ENCODE measurements at places on chromosomes 3 and 15. TPM values are rescaled to one million over a fixed set of nuclear protein-coding genes. Genes with fewer than 3 reads are reported as not detected.

- peak; percentile 20 for DNase-seq
These were observed 38.8 kb downstream of the LMCD1 start for GRCh38 chr3:8540456-8540855.

GRCh38 chr3:132253262-132253878, 63.8 kb upstream of the ACP3 start:
- peak; percentile 56 for DNase-seq

DNA sequence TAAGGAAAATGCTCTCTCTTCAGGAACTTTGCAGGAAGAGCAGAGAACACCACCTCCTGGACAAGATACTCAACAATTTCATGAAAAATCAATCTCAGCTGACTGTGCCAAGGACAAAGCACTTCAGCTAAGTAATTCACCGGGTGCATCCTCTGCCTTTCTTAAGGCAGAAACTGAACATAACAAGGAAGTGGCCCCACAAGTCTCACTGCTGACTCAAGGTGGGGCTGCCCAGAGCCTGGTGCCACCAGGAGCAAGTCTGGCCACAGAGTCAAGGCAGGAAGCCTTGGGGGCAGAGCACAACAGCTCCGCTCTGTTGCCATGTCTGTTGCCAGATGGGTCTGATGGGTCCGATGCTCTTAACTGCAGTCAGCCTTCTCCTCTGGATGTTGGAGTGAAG, 200.5 kb downstream of the AKAP13 start:
- no peak for DNase-seq

The CDC25A gene
- 36.5 TPM for total RNA-seq

DNA sequence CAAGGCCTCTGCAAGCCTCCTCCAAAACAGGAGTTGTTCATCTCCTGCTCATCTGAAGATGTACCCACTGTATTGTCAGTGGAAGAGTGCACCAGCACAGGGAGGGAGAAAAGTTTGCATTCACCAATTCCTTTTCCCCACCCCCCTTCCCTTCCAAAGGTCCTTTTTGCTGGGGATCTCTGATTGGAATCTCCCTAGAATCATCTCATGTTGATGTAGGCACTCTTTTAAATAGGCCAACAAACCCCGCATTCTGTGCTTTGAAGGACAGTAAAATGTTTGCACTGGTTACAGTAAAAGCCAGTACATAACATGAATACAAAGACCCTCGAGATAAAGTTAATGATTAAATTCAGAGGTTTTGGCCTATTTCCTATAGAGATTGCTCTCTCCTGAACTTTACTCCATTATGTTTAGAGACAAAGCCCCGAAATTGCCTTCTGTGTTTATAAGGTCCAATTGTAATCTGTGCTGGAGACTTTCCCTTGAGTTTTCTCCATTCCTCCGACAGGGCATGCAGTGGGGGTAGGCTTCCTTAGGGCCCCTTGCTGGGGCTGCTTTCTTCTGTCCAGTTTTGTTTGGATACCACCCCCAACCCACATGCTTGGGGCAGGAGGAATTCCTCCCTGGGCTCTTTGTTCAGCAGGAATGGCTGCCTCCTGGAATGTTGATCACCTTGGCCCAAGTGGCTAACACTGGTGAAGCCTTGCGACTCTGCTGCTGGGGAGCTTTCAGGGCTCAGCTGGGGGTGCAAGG, 22.5 kb downstream of the TRIM71 start:
- no peak for DNase-seq

The DUOX1 gene
- not detected for total RNA-seq

The GP5 gene
- not detected for total RNA-seq

DNA sequence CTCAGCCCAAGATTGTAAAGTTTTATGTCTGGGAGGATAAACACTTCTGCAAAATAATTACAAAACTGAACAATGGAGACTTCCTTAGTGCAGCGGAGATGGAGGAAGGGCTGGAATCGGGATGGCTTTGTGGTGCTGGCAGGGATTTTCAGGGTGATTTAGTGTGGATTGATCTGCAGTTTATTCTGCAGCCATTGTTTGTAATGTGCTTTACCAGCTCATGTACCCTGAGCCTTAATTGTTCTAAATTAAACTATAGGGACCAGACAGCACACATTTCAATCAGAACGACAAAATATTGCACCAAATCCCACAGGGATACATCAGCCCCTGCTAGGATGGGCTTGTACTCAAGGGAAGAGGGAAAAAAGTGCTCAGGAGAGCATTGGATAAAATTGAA, 103.2 kb upstream of the ONECUT1 start:
- no peak for DNase-seq

- DNase-seq, result no peak
These were observed 35.0 kb downstream of the CIP2A start for GRCh38 chr3:108554229-108554628.

The IL17RD gene
- 5.7 TPM for total RNA-seq

The AVEN gene
- total RNA-seq, result 18.4 TPM

GRCh38 chr15:70382009-70382749, 284.5 kb upstream of the TLE3 start:
- no peak for DNase-seq

DNA sequence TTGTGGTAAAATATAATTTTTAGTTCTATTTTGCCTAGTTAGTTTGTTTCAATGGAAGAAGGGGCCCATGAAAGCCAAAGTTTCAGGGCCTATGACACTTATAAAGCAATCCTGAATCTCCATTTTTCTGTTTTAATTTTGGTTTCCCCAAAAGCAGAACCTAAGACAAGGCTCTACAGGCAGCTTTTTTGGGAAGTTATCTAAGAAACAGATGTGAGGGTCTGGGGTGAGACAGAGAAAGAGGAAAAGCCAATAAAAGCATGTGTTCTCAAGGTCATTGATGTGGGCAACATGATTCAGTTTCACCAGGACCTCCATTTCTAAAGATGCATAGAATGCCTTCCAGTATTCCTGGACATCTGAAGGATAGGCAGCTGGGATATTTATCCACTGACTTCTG, 598.5 kb downstream of the PDCD6IP start:
- no peak for DNase-seq

The P4HTM gene
- 8.4 TPM for total RNA-seq

- DNase-seq, result no peak
These were observed 14.9 kb upstream of the WNT7A start for GRCh38 chr3:13894807-13895154.

- DNase-seq, result no peak
These were observed 99.0 kb upstream of the NEO1 start for GRCh38 chr15:72953306-72953705.

The DNAJC17 gene
- 28.0 TPM for total RNA-seq

DNA sequence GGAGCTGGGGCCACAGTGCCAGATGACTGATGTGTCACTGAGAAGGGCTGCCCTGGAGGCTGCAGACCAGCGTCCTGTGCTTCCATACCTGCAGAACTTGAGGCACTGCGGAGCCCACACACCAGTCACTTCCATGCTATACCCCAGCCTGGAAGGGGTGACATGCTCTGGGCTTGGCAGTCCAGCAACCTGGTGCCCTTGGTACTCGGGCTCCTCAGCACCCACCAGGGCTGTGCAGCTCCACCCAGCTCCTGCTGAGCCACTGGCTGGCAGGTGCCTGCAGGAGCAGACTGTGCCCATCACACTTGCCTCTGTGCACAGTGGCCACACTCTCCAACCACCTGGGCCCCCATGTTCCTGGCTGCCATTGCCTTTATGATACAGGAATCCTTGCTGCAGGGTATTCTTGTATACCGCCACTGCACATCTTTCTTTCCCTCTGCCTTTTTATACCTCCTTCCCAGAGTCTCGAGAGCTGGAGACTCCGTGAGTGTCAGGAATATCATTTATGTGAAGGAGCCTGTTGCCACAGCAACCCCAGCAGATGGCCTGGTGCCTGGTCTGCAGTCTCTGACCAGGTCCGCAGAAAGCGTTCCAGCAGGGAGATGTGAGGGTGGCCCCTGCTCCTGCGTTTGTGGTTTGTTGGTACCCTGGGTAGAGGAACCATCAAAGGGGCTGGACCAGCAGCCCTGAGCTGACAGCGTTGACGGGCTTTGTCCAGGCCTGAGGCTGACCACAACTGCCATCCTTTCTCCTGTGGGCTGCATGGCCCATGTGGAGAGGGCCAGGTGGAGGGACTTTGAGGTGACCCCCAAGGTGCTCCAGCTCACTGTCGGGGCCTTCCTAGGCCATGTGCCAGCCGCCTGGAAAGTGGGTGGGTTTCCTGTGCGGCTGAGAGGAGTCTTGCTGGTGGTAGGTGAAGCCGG, 93.4 kb upstream of the PLXNA1 start:
- DNase-seq, result no peak

The ABI3BP gene
- 2.2 TPM for total RNA-seq

GRCh38 chr3:171825222-171825828, 15.0 kb upstream of the PLD1 start:
- peak; percentile 67 for DNase-seq

- DNase-seq, result no peak
These were observed 58.7 kb upstream of the TGFBR2 start for GRCh38 chr3:30547716-30548115.

The CYP1A1 gene
- total RNA-seq, result 2.5 TPM

DNA sequence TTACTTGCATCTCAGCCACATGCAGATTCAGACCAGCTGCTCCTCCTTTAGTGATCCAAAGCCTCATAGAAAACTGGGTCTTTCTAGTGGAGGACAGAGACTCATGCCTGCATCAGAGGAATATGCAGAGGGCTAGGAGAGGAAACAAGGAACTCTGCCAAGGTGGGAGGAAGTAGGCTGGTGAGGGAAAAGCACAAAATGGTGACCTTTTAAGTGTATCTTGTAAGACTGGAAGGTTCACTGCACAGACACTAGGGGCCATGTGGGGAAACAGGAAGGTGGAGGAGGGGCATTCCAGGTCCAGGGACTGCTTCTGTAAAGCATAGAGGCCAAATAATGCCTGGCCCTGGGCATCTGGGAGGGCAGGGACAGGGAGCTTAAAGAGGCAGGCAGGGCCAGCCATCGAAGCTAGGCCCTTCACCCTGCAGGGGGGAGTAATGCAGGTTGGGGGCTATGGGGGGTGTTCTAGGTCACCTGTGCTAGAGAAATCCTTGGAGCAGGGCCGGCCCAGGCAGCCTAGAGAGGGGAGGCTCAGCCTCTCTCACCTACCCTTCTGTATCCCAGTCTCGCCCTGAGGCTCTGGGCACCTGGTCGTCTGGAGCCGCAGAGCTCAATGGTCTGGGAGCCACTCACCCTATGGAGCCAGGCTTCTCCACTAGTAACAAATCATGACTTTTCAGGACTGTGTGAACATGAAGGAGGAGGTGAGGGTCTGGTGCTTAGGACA, 117.7 kb downstream of the DNAJB8 start:
- peak; percentile 53 for DNase-seq

DNA sequence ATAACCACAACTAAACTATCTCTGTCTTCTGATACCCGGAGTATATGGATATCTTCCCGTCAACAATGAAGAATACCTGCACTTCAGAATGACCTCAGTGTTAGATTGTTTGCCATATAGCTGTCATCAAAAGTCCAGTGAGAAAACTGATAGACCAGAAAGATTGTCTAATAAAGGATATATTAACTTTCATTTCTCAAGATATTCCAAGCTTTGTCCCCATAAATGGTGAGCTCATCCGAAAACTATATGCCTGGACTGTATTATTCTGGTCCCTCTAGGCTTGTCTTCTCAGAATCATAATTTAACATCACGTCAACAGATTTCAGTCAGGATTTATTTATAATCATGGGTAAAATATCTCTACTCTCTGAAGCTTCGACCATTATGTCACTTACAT, 100.5 kb downstream of the ATP8B4 start:
- no peak for DNase-seq

The VIPR1 gene
- not detected for total RNA-seq

- no peak for DNase-seq
These were observed 314.9 kb downstream of the NTRK3 start for GRCh38 chr15:87941606-87942005.

GRCh38 chr3:49020330-49021212, 1.4 kb upstream of the NDUFAF3 start:
- DNase-seq, result no peak

The IMPG2 gene
- not detected for total RNA-seq

The CTDSPL2 gene
- 60.1 TPM for total RNA-seq

DNA sequence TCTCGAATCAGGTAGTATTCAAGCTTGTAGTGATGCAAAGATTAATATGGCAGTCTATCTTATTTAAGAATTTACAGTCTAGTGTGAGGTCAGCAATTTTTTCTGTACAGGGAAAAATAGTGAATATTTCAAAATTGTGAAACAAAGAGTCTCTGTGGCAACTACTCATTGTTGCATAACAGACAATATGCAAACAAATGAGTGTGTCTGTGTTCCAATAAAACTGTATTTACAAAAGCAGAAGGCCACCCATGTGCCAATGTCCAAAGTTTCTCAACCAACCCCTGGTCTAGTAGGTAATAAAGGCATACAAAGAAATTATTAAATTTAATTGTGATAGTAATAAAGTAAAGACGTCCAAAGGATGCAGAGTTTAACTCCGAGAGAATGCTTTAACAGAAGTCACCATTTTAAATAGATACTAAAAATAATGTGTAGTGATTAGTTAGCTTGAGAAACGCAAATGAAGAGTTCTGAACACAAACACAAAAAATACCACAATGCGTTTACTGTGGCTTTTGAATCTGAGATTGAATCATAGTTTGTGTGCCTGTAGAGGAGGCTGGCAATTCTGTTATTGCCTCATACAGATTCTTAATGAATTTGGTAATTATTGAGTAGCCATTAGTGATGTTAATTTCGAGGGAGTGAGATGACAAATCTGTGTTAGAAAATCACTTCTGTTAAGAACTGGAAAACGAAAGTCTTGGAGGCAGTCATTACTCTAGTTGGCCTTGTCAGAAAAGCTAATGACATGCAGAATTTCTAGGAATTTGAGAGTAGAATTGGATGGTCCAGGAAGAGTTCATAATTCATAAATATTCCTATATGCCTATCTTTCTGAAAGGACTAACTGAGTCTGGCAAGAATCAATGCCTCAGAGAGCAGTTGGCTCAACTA, 48.7 kb downstream of the CADM2 start:
- DNase-seq, result peak; percentile 1

DNA sequence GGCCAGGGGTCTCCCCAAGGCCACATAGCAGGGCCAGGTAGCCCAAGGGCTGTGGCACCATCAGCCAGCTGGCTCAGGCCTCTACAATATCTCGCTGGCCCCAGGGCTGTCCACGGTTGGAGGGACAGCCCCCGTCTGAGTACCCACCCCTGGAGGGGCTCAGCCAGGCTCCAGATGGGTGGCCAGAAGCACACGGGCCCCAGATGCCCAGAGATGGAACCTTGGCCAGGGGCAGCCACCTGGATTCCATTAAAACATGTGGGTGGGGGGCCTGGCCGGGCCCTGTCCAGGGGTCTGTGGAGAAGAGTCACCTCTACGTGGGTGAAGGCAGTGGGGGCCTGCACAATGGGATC, 8.4 kb downstream of the CSPG4 start:
- DNase-seq, result no peak

All from HT1080 (cell line).